ENCODE measurements at places on chromosomes 7 and 10.

DNA sequence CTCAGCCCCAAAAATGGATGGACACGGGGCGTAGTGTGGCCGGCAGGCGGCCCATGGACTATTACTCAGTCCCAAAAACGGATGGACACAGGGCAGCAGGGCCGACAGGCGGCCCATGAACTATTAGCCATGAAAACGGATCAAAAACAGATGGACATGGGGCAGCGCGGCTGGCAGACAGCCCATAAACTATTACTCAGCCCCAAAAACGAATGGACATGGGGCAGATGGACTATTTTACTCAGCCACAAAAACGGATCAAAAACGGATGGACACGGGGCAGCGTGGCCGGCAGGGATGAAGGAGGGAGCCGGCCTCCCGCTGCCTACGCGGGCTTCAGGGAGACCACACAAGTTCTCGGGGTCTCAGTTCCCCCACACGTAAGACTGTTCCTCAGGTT, 32.9 kb downstream of the GPER1 start:
- no peak for DNase-seq

GRCh38 chr7:41472427-41473125, 230.3 kb downstream of the INHBA start:
- no peak for DNase-seq

DNA sequence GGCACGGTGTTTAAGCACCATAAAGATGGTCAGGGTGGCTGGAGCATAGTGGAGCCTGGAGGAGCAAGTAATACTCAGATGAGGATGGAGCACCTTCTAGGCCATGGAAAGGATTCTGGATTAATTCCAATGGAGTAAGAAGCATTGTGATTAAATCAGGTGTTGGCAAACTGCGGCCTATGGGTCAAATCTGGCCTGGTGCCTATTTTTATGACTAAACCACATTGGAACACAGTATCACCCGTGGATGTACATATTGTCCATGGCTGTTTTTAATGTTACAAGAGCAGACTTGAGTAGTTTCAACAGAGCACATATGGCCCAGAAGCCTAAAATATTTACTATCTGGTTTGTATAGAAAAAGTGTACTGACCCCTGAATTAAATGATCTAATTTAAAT, 49.9 kb upstream of the TMEM248 start:
- DNase-seq: no peak

DNA sequence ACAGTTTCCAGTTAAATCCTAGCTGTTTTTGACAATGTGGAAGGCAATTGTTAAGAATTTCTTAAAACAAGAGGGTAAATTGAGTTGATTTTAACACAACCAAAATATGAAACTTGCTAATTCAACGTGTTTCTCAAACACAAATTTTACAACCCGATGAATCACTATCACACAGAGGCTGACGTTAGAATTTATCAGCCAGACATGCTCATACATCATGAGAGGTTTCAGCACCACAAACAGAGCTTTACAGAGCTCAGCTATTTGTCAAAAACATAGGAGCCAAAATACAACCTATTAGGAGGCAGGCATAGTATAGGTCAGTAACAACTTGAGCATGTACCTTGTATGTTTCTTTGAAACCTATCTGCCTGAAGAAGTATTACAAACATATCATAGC, 36.1 kb downstream of the LRRN3 start:
- DNase-seq: no peak

DNA sequence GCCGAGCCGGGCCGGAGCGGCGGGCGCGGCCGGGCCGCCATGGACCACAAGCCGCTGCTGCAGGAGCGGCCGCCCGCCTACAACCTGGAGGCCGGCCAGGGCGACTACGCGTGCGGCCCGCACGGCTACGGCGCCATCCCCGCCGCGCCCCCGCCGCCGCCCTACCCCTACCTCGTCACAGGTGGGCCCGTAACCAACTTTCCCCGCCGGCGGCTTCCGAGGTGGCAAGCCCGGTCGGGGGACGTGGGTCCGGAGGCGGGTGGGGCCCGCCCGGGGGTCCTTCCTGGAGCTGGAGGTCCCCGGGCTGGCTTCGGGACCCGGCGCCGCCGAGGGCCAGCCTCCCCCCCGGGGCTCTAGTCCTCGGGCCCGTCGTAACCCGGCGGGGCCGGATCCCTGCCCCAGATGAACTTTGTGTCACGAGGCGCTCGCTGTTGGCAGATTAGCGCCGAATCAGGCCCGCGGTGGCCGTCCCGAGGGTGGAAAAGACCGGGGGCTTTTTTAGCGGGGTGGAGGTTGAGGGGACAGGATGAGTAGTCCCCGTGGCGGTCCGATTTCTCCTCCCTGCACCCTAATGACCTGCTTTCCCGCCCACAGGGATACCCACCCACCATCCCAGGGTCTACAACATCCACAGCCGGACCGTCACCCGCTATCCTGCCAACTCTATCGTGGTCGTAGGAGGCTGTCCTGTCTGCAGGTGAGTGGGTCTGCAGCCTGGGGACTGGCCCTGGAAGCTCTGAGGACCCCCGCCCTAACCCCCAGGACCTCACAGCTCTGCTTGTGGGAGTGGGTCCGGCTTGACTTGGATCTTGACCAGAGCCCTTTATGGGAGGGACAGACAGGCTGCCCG, 496 bp downstream of the BRI3 start:
- peak; percentile 28 for DNase-seq

GRCh38 chr10:33422471-33423153, 88.1 kb upstream of the NRP1 start:
- DNase-seq: no peak

- no peak for DNase-seq
These were observed 12.6 kb downstream of the PDGFA start for GRCh38 chr7:506921-507622.

DNA sequence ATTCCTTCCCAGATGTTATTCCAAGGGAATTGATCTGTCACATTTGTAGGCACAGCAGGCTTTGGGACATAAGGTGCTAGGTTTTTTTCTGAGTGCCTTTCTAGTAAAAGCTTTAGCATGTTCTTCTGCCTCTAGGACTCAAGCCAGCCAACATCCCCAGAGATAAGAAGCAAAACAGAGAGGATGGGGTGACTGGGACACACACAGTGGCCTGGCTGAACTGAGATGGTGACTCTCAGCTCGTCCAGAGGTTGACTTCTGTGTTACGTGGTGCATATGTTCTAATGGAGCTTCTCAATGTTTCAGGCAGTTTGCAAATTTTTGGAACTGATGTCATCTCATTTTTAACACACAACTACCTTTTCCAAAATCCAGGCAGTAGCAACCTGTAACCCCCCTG, 188.1 kb upstream of the CELF2 start:
- no peak for DNase-seq

DNA sequence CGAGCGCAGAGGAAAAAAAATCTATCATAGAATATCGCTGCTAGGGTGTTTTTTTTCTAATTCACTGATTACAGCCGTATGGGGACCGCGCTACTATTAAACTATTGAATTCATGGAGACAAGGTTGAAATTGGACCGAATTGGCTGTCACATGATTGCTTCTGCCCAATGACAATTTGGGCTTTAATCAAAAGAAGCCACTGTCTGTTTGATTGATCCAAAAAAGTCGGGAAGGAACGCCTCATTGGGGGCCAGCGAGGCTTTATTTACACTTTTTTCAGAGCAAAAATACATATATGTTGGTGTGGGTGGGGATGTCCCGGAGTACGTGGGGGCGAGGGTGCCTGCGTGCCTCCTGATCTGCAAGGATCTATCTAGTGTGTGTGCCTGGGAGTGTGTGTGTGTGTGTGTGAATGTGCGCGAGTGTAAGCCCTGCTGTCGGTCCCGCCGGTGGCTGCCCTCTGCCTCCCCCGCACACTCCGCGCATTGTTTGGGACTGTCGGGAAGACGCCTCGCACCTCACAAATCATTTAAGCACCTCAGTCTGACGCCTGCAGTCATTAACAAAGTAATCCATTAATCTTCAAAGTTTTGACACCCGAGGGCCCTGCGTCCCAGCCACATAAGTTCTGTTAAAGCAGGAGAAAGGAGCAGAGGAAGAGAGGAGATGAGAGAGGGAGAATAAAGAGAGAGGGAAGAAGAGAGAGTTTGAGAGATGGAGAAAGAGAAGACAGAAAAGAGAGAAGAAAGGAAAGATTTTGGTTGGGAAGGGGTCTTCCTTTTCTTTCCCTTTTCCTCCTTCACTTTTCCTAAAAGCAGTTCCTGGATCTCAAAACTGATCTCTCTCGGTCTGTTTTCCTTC, at the start of gene HOXA2:
Gene HOXA2 (minus strand): TSS at position 103 of the 862 bp plus-strand sequence. CDS start 183 bp downstream, outside the sequence.
- DNase-seq: no peak

DNA sequence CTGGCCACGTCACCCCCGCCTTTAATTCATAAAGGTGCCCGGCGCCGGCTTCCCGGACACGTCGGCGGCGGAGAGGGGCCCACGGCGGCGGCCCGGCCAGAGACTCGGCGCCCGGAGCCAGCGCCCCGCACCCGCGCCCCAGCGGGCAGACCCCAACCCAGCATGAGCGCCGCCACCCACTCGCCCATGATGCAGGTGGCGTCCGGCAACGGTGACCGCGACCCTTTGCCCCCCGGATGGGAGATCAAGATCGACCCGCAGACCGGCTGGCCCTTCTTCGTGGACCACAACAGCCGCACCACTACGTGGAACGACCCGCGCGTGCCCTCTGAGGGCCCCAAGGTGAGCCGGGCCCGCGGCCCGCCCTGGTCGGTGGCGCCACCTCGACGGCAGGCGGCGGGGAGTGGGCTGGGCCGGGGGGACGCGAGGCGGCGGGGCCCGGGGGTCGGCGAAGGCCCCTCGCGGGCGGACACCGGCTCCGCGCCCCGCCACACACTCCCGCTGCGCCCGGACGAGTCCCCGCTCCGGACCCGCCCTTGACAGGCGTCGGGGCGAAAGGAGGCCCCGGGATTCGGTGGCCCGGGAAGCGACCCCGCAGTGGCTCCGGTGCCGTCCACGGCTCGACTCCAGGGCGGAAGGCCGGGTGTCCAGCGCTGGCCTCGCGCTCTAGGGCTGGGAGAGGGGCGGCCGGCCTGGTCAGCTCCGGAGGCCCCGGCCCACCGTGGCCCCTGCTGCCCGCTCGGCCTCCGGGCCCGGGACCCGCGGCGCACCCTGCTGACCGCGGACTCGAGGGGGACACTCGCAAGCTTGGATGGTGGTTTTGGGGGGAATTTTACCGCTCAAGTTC, 557 bp downstream of the BAG3 start:
- peak; percentile 21 for DNase-seq

DNA sequence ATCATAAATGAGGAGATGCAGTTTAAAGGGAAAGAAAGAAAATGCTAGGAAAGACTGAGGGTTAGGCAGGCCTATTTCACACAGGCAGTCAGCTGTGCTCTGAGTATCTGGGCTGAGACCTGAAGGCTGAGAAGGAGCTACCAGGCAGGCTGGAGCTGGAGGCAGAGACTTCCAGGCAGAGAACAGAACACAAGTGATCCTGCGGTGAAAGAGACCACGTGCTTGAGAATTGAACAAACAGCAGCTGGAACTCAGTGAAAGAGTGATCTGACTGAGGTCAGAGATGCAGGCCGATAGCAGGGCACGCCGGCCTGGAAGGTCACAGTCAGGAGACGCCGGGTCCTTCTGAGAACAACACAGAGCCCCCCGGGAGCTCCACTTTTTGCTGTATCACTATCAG, 147.8 kb downstream of the ADAM12 start:
- DNase-seq: no peak

DNA sequence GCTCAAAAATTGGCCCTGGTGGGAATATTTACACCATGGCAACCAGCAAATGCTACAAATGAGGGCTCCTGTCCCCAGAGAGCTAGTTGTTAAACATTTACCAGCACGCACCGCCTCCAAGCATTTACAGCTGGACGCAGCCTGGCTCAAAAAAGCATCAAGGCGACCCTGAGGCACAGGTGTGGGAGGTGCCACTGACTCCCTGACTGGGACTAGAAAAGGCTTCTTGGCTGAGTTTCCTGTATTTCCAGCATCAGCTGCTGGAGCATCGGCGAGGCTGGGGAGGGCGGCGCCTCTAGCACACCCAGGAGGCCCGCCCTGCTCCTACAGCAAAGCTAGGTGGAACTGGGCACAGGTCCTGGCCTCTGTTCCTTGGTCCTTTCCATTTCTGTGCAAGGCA, 43.5 kb upstream of the ZRANB1 start:
- no peak for DNase-seq

- DNase-seq: no peak
These were observed 151.1 kb downstream of the ACTR3B start for GRCh38 chr7:152910545-152911225.

GRCh38 chr10:8254350-8254749, 199.9 kb downstream of the GATA3 start:
- no peak for DNase-seq

- DNase-seq: no peak
These were observed 12.1 kb upstream of the NPVF start for GRCh38 chr7:25240340-25240739.

DNA sequence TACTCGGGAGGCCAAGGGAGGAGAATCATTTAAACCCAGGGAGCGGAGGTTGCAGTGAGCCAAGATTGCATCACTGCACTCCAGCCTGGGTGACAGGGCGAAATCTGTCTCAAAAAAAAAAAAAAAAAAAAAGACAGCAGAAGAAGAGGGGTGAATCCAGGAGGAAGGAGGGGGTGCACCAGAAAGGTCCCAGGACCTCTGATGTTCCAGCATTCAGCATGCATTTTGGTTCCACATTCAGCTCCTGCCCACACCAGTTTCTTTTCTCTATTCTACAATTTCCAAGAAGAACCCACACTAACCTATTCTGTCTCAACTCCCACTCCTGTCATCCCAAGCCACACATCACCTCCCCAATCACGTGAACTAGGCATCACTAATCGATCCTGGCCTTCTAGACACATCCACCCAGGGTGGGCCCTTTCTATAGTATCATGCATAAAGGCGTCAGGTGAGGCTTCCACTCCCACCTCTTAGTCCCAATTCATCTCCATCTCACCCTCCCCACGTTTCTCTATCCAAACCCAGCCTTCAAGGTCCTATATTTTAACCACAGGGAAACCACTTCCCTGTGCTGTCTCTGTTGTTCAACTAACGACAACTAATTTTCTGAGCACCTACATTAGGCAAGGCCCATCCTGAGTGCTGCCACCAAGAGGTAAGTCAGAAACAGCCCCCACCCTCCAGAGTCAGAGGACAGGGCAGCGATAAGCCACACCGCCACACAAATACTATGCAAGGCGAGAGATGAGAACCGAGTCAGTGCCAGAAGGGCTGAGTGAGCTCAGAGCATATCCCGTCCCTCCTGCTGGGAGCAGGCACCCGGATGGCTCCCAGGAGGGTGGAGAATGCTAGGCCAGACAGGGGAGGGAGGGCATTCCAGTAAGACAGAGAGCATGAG, 2.2 kb downstream of the ANXA11 start:
- DNase-seq: peak; percentile 49

DNA sequence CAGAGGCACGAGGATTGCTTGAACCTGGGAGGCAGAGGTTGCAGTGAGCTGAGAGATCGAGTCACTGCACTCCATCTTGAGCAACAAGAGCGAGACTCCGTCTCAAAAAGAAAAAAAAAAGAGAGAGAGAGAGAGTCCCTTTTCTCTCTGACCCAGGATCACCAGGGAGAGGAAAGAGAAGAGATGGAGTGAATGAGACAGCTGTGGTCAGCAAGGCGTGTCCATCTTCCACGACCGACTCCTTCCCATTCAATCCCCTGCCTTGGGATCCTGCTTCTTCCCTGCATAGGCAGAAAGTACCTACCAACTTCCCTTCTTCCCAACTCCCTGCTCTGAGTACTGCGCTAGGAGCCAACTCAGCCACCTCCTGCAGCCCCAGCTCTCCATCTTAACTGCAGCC, 5.2 kb upstream of the ZAN start:
- no peak for DNase-seq
